ENCODE measurements at places on chromosomes 3 and 15.

DNA sequence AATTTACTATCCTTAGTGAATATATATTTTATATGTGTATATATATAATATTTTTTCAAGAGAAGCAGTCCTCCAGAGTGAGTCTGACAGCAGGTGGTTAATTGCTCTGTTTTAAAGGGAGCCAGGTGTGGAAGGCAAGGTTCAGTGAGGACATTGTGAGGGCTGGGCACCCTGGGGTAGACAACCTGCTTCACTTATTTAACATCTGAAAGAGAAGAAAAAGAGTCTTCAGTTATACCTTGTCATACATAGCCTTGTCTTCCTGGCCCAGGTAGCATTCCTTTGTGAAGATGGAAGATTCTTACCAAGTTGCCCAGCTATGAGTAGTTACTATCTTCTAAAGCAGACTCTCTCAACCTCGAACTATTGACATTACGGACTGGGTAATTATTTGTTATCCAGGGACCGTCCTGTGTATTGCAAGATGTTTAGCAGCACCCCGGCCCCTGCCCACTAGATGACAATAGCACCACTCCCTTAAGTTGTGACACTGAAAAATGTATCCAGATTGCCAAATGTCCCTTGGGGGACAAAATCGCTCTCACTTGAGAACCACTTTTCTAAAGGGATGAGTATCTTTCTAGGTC, 336.0 kb upstream of the TRIM42 start:
- no peak for DNase-seq

DNA sequence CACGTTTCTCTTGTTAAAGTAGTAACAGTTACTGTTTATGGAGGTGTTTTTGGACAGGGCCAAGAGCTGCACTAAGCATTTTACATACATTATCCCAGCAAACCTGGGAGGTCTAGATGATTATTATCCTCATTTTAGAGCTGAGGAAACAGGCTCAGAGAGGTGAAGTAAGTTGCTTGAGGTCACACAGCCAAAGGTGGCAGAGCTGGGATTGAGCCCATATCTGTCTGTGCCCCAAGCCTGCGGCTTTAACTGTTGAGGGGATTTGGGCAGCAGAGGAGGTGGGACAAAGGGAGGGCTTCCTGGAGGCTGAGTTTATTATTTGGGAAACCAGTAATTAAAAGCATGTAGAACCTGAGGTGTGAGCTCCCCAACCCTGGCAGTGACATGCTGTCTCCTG, 9.2 kb downstream of the SMAD6 start:
- no peak for DNase-seq

DNA sequence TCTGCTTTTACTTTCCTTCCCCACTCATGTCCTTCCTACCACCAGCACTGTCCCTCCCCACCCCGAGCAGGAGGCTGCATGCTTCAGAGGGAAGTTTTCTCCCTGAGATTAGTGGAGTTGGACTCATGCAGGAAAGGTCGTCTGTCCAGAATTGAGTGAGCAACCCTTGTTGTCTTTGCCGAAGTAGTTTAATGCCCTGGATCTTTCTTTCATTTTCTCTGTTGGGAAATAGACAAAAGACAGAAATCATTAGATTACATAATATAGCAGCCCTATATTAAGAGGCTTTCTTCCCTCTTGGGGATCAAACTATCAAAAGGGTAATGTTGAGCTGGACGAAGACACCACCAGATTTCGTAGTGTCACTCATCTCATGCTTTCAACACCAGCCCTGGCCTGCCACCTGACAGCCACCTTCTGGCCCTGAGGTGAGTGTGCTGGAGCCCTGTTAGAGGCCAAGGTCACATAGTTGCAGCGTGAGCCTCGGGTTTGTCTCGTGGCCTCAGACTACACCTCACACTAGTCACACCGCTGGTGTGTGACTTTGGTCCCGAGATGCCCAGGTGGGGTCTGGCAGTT, 231.0 kb downstream of the ITPR1 start:
- no peak for DNase-seq

GRCh38 chr15:79322945-79323344, 12.0 kb downstream of the TMED3 start:
- DNase-seq, result no peak

- peak; percentile 20 for DNase-seq
Observed at GRCh38 chr3:188124184-188124583, 29.8 kb upstream of the LPP start.

DNA sequence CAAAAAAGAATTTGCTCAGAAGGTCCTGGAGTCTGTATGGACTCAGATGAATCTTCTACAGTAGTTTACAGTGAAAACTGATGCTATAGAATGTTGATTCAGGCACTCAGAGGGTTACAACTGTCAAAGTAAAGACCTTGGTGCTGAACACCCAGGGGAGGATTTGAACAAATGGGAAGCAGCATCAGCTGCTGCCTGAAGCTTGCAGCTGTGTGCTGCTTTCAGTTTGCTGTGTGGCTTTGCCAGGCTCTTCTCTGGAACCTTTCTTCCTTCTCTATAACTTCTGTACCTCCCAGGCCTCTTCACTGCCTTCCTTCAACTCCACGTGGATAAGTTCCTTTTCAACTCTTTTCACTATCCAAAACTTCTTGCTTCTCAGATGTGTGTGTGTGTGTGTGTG, 214.2 kb downstream of the GRM7 start:
- no peak for DNase-seq

DNA sequence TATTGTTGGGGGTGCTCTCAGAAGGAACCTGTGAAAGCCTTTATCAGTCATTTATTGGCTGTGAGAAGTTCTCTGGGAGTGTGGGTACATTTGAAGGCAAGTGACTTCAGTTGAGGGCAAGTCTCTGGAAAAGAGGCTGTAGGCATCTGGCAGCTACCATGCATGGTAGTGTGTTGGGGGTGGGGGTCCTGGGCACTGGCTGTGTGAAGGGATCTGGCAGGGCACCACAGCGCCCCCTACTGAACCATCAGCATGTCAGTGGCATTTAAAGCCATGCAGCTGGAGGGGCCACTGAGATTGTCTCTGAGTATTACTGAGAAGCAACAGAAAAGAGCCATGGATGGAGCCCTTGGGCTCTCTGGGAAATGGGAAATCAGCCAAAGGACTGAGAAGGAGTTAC, 30.6 kb downstream of the CRTAP start:
- DNase-seq, result no peak

DNA sequence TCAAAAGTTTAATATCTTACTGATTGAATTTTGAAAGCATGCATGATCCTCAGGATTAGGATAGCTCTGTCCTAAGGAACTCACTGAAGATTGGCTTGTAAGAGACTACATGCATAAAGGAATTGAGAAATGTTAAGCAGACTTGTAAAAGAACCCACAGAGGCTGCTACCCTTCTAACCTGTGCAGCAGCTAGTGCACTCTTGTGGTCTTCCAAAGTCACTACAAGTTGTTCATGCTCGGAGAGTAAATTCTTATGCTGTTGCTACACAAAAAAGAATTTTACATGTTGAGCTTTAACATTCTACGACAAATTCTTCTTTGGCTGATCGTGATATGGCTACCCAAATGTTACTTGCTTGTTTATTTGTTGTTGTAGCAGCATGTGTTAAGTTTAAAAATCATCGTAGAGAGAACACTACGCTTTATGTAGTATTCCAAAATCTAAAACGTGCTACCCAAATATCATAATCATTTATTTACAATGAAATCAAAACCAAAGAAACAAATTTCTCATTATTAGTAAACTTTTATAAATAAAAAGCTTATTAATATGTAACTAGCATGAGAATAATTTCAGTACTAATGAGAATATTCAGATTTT, 55.0 kb downstream of the GOLIM4 start:
- peak; percentile 16 for DNase-seq

DNA sequence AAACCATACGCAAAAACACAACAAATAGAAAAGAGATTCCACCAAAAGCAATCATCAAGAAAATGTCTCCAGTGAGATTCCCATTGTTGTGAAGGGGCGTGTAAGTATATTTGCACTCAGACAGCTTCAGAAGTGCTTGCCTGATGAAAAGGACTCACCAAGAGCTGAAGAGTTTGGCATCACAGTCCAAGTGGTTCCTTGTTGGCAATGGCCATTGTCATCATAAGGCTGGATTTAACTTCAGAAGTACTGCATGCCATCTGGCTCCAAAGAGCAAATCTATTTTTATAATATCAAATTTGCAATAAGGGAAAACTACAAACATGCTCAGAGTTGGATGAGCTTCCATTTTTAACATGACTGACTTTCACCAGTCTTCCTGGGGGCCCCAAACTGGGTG, 505.3 kb upstream of the NR2F2 start:
- DNase-seq, result no peak

- DNase-seq, result no peak
Observed at GRCh38 chr3:142444343-142444742, 3.5 kb downstream of the XRN1 start.

DNA sequence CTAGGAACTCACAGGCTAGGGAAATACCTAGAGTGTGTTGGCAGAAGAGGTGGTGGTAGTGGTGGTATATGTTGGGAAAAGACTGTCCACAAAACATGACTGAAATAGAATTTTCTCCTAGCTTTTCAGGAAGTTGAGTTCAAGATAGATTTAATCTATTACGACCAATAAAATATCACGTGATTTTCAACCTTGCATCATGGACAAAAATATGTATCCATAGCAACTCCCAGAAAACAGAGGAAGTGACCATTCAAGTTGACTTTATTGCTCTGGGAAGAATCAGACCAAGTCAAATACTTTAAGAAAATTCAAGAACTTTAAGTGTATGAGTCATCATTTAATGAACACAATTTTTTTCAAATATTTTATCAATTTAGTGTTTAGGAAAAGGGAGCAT, 347.0 kb upstream of the ZNF385D start:
- DNase-seq, result no peak

DNA sequence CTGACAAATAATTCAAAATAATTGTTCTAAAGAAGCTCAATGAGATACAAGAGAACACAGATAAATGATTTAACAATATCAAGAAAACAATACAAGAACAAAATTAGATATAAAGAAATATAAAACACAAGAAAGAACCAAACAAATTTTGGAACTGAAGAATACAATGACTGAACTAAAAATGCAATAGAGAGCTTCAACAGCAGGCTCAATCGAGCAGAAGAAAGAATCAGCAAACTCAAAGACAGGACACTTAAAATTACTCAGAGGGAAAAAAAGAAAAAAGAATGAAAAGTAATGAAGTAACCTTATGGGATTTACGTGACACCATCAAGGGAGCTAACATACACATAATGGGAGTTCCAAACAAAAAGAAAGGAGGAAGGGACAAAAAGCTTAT, 32.1 kb downstream of the CCDC54 start:
- DNase-seq, result no peak

DNA sequence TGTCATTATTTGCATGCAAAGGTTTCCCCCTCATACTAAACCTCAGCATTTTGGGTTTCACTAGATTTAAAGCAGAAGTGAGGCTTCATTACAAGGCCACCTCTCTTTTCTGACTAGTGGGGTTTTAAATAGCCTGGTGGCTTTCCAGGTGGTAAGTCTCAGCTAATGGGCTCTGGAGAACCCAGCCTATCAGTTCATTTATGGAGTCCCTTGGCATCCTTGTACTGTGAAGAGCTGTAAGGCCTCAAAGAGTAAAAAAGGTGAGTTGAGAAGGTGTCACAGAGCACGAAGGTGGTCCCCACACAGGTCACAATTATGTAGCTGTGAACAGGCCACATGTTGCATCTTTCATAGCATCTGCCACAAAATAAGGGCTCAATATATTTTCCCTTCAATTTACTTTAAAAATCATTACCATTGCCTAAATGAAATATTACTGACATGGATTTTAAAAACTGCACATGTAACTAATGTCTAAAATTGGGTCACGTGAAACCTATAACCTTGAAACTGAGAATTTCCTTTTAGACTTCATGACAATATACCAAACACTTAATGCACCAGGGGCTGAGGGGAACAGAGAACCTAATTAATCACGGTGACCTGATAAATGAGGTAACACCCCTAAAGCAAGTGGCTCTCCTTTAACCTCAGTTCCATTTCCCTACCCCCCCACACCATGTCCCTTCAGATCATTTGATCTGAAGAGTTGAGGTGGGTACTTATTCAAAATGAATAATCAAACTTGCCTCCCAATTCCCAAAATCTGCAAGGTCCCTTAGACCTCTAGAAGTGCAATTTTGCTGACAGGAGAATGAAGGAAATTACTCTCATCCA, 1.3 kb downstream of the NGLY1 start:
- no peak for DNase-seq

GRCh38 chr15:78810362-78811123, 721 bp downstream of the ADAMTS7 start:
- DNase-seq, result no peak

DNA sequence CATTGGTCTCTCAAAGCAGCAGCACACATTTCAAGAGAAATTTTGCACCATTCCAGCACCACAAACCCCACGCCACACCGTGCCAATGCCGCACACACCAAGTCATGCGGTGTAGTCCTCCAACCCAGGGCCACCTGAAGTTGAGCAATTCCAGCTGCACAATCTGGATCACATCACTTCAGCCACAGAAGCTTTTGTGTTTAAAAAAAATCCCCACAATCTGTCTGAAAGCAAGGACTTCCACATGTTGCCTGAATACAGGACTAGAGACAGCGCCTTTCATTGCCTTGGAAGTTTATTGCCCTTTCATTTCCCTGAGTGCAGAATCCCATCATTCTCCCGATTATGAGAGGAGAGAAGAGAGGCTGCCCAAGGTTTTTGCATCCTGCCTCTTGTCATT, 175.6 kb upstream of the BCL6 start:
- DNase-seq, result no peak

DNA sequence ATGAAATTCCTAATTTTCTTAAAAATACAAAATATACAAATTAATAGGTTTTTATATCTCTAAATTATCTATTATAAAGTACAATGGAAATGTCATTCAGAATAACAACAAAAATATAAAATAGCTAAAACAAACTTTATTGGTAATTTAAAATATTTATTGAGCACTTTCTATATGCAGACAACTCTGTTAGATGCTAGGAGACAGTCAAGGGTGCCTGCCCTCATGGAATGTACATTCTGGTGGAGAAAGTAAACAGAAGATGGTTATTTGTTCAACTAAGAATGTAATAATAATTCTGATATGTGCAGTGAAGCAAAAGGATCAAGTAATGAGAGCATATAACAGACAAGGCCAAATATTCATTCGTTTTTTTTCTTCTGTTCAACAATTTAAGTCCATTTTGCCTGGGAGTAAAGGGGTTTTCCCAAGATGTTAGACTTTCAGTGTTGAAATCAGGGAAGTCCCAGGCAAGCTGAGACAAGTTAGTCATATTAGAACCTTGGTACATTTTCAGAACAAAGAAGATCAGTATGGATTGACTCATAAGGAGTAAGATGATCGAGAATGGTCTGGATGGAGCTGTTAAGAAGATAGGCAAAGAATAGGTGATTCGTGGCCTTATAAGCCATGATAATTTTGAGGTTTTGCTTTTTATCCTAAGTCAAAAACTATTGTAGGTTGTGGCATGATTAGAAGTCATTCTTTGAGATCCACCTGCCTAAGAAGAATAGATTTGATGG, 150.2 kb upstream of the MLF1 start:
- peak; percentile 87 for DNase-seq

DNA sequence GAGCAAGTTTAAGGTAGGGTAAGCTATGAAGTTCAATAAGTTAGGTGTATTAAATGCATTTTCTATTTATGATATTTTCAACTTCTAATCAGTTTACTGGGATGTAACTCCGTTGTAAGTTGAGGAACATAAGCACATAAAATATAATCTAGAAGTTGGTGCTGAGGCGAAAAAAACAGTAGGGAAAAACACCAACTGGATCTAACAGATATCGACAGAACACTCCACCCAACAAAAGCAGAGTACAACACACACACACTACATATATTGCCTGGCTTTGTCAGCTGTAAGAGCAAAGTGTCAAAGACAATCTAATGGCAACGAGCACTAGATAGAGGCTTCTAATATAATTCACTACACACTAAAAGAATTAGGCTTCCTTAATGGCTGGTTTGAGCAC, 8.4 kb downstream of the PIK3R4 start:
- DNase-seq, result no peak
